ENCODE measurements at places on chromosomes 1 and 21.
A peak's percentile ranks its signal among the peaks of the same experiment; 100 is the strongest.

GRCh38 chr1:178784131-178784536 is 59.1 kb downstream of the RALGPS2 start:
- no peak for DNase-seq

DNA sequence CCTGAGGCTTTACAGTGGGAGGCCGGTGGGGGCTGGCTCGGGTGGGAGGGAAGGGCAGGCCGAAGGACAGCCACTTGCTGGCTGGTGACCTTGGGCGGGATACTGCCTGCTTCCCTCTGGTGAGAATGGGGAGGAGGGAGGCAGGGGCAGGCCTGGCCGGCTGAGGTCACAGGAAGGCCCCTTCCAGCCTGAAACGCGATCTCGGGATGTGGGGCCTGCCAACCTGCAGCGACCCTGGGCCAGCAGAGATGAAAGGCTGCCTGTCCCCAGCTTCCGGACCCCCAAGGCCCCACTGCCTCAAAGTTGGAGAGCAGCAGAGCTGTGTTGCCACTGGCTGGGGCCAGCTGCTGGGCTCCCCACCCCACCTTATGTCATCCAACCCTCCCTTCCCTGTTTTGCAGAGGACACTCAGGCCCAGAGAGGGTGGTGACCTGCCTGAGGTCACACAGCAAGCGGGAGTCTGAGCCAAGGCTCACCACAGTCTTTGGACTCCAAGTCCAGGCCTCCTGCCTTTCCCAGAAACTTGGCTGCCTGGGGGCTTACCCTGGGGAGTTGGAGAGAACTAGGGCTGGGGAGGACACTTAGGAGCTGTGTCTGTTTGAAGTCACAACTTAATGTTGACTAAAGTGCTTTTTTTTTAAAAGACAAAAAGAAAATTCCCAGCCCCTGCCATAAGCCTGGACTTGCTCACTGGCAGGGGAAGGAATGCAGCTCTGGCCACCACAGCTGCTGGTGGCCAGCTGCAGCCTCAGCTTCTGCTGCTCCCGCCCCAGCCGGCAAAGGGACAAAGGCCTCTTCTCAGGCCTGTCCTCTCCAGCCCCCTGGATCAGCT is 14.8 kb upstream of the WASF2 start:
- DNase-seq: no peak

DNA sequence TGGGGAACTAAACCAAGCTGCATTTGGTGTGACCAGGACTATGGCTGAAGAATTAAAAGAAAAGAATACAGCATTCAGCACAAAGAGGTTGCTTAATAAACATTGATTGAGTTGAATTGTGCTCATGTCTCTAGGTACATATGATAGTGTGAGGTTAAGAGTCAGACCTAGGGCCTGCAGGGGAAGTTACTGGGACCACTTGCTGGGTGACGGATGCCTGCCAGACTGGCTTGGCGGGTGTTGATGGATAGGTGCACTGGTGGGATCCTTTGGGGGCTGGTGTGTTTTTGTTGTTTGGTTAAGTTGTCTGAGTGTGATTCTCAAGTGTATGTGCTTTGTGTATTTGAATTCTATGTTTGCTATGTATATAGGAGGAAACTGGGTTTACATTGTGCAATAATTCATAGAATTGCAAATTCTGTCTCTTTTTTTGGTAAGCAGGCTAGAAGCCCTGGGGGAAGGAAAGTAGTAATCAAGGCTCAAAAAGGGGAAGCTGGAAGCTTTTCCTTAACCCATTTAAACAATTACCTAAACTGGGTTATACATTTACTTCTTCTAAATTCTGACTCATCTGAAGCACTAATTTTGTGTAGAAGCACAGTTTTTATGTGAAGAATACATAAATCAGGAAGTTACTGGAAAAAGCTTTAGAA is 1.8 kb downstream of the CD101 start:
- no peak for DNase-seq

GRCh38 chr1:50105433-50105832 is 3.3 kb upstream of the ELAVL4 start:
- no peak for DNase-seq

GRCh38 chr1:169604781-169605560 is 18.7 kb upstream of the F5 start:
- DNase-seq: no peak

- no peak for DNase-seq
These were observed 67.6 kb downstream of the RGS13 start for GRCh38 chr1:192703283-192704206.

GRCh38 chr1:205266611-205267305 is 39.0 kb downstream of the TMCC2 start:
- DNase-seq: no peak

GRCh38 chr1:119308130-119308700 is 60.4 kb upstream of the HAO2 start:
- no peak for DNase-seq

- DNase-seq: no peak
These were observed 1046.7 kb upstream of the B3GALT2 start for GRCh38 chr1:194233069-194233468.

DNA sequence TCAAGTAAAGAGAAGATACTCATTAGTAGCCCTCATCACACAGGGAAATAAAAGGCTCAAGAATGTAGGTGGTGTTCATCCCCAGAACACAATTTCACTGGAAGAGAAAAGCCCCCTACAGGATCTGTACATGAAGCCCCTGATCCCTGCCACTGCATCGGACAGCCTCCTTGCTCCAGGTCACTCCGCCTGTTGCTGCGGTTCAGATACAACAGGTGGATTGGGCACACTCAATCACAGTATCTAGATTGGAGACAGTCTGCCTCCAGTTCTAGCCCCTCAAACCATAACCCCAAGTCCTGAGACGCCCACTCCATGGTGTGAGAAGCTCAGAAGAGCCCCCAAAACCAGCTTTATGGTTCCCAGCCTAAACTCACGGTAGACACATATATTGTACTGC is 1.1 kb downstream of the SLAMF9 start:
- no peak for DNase-seq

DNA sequence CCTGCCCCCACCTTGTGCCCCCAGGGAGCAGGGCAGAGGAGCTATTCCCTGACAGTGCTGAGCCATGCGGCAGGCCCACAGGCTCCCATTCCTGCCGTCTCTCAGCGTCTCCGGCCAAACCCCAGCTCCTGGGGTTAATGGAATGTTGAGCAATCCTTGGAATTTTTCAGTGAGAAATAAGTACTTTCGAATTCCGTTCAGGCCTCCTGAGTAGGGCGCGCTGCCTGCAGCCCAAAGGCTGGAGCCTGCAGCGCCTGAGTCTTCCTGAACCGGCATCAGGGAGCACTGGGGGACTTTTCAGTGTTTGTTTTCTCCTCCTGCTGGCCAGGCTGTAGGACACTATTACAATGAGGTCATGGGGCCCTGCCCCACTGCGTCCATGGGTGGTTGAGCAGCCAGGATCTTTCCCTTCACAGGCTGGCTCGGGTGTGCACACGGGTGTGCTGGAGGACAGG is 33.3 kb upstream of the CSF1 start:
- DNase-seq: no peak

DNA sequence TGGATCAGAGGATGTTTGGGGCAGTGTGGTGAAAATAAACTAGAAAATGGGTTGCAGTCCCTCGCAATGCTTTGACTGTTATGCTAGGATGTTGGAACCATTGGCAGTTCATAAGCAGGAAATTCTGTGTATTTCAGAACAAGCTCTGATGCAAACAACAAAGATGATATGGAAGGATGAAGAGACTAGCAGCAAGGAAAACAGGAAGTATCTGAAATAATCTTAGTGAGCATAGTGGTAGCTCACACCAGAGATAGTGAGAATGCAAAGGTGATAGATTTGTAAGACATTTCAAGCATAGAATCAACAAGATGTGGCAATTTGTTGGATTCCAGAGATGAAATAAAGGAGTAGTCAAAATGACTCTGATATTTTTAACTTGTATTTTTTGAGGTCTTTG is 11.1 kb upstream of the RCC1 start:
- DNase-seq: no peak

DNA sequence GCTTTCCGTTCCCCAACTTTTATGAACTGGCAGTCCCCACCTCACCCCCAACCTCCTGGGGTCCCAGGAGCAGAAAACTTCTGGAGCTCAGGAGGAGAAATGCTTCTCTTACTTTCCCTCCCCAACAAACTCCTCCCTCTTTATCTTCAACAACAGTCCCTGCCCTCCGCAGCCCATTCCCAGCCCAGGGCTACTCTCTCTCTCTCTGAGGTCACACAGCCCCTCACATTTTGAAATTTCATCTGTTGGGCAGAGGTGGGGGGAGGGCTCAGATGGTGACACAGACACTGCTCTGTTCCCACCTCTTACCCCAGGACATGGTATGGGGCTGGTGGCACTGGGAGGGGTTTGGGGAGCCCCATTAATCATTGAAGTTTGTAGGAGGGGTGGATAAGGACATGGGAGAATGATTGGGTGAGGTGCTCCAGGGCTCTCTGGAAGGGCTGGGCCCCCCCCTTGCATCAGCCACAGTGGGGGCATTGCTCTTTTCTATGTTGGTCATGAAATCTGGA is 6.0 kb downstream of the PIK3CD start:
- no peak for DNase-seq

DNA sequence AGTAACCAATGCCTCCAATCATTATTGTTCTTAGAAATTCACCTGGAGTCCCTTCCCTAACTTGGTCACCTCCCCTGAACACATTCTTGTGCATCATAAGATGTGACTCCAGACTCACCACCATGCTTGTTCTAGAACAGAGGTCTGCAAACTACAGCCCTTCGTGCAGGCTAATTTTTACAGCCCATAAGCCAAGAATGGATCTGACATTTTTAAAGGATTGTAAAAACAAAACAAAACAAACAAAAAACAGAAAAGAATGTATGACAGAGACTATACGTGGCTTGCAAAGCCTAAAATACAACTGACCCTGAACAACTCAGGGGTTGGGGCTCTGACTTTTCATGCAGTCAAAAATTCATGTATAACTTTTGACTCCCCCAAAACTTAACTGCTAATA is 6.2 kb upstream of the HIVEP3 start:
- DNase-seq: no peak

DNA sequence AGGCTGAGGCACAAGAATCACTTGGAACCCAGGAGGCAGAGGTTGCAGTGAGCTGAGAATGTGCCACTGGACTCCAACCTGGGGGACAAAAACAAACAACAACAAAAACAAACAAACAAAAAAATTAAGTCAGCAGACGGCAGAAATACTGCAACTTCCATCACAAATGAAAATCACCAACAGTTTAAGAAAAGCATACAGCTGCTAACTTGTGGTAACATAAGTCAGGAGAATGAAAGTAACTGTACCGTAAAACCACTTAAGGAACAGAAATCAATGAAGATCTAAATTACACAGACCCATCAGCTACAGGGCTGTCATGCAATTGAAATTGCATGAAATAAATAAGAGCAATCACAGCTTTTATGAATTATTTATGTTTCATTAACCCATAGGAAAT is 25.0 kb downstream of the MCOLN2 start:
- no peak for DNase-seq

DNA sequence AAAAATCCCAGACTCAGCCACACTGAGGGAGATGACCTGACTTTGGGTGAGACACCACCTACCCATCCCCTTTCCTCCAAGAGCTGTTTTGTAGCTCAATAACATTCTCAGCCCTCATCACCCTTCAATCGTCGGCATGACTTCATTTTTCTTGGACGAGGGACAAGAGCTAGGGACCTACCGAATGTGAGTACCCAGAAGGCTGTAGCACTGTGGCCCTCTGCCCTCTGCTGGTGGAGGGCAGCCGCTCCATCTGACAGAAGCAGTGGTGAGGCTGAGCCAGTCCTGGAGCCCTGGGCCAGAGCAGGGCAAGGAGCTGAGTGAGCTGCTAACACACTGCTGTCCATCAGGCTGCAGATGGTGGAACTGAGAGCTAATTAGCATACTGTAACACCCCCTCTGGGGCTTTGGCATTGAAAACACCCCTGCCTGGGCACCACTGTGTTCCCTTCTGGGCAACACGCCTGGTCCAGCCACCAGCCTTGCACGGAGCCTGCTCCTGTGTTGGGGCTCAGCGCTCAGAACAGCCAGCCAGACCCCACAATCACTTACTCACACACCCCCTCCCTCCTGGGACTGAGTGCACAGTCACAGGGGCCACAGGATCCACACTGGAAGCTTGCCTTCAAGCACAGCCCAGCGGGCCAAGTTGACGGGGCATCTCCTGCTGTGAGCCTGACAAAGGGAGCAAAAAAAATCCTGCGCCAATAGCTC is 18.3 kb upstream of the ALPL start:
- no peak for DNase-seq

DNA sequence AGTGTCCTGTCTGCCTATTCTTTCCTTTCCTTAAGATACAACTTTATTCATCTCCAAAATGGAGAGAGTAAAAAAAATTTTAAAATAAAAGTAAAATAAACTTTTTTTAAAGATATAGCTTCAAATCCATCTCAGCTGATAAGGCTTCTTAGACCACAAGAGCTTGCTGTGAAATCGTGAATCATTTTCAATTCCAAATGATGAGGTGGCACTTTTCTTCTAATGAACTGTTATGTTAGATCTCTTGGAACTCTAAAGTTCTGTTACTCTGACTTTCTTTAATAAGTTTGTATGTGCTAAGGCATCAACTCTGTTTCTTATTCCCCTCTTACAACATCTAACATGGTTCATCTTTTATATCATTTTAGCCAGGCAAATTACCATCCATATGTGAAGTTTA is 4.5 kb downstream of the SH3GLB1 start:
- DNase-seq: no peak

DNA sequence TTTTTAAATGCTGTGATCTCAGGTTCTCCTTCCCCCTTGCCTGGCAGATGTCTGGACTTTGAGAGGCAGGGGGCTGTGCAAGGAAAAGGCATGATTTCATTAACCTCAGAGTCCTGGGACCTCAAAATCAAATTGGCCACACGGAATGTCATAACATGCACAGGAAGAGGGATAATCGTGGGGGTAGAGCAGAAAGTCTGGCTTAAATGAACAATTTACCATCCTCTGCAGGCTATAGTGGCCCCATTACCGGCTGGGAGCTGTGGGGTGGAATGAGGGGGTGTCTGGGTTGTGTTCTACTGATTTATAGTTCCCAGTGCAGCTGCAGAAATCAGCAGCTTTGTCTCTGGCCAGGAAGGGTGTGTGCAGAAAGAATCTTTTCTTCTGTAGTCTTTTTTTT is 10.8 kb downstream of the OPRD1 start:
- no peak for DNase-seq

DNA sequence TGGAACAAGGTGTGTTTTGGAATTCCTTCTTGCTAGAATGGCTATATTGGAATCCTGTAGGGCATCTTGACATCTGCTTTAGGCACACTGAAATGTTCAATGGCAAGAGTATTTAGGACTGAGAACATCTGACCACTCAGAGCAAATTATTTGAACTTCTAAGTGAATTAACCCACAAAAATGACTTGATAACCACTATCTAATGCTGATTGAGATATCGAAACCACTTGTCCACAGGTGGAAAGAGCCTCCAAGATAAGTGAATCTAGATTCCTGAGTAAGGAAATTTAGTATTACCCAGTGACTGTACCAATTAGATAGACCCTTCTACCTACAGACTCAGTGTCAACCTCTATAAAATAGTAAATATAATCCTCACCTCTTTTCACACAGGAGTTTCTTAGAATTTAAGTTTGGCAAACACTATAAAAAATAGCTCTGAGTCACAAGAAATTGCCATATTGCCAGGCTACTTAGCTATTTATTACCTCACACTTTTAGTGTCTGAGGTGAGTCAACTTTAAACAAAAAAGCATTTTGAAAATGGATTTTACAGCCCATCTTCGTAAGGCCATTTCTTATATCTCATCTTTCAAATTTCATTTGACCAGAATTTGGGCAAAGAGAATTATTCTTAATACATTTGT is 421.8 kb downstream of the PTBP2 start:
- no peak for DNase-seq

GRCh38 chr1:44531785-44532566 is 126.9 kb downstream of the RNF220 start:
- DNase-seq: peak; percentile 78

GRCh38 chr1:3868464-3869006 is 11.3 kb downstream of the DFFB start:
- DNase-seq: no peak

Data from HCT116 (cell line).